ENCODE measurements at places on chromosomes 4 and X.

DNA sequence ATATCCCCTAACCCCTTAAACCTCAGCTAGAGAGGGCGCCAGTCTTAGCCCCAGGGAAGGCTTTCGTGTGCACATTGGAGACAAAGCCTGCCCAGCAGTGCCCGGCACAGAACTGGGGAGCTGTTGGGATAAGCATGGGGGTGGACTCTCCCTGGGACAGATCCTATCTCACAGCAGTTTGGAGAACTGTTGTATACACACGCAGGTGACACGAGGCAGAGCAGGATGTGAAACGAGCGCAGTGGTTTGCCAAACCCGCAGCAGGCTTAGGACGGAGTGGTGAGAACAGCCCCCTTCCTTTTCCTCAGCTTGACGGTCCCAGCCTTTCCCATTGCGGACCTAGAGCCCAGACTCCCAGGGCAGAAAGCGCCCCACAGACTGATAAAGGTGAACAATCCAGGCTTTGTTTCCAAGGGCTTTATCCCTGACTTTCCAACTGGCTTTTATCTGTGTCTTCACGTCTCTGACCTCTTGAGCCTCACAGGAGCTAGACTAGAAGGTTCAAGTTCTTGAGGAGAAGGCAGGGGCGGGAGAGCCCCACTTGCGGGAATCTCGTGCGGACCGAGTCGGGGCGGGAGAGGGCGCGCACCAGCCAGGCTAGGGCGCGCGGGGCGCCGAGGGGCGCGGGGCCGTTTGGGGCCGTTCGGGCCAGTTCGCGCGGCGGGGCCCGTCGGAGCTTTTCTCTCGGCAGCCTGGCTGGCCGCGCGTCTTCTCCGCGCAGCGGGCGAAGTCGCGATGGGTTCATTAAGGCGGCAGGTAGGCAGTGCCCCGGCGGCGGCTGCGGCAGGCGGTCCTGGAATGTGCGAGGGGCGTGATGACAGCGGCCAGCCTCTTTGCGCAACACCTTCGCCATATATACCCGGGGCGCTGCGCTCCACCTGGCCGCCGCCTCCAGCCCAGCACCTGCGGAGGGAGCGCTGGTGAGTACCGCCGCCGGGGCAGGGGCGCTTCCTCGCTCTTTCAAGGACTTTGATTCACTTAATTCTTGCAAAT lies at the start of gene SLC34A2:
TSS of gene SLC34A2 (plus strand) at position 881 of the 993 bp plus-strand sequence. CDS start 6,650 bp downstream, outside the sequence.
- DNase-seq, result no peak

DNA sequence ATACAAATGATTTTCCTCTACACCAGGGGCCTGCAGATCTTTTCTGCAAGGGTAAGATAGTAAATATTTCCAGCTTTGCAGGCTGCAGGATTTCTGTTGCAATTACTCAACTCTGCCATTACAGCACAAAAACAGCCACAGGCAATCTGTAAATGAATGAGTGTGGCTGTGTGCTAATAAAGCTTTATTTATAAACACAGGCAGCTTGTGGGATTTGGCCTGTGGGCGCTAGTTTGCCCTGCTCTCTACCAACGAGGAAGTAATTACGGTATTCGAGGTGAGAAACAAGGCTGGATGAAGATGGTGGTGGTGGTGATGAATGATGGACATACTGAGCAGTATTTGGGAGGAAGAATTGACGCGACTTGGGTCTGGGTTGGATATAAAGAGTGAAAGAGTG lies 30.7 kb downstream of the ADGRG2 start:
- no peak for DNase-seq

GRCh38 chrX:18271309-18271708 lies 50.6 kb upstream of the BEND2 start:
- no peak for DNase-seq

- DNase-seq, result no peak
These were observed 27.5 kb upstream of the DUSP21 start for GRCh38 chrX:44816367-44816766.

DNA sequence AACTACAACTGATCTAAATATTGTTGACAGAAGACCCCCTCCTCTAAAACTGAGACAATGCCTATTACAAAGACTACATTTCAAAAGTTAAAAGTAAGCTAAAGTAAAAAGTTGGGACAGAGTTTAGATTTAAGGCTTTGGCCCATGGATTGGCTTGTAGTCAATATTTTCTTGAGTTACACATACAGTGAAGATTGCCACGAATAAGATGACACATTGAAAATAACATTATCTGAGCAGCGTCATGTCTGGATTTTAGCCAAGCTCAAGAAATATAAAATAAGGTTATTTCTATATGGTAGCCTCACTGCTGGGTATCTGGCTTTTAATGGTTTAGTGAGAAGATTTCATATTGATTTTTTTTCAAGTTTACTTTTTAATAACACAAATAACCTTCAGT lies 266.2 kb upstream of the LDB2 start:
- DNase-seq, result no peak

- DNase-seq, result no peak
These were observed 2.9 kb downstream of the S100P start for GRCh38 chr4:6696611-6697010.

GRCh38 chr4:86220121-86220520 lies 139.7 kb downstream of the MAPK10 start:
- DNase-seq, result no peak

- DNase-seq, result no peak
These were observed 72.2 kb upstream of the RBPJ start for GRCh38 chr4:26248647-26249046.

DNA sequence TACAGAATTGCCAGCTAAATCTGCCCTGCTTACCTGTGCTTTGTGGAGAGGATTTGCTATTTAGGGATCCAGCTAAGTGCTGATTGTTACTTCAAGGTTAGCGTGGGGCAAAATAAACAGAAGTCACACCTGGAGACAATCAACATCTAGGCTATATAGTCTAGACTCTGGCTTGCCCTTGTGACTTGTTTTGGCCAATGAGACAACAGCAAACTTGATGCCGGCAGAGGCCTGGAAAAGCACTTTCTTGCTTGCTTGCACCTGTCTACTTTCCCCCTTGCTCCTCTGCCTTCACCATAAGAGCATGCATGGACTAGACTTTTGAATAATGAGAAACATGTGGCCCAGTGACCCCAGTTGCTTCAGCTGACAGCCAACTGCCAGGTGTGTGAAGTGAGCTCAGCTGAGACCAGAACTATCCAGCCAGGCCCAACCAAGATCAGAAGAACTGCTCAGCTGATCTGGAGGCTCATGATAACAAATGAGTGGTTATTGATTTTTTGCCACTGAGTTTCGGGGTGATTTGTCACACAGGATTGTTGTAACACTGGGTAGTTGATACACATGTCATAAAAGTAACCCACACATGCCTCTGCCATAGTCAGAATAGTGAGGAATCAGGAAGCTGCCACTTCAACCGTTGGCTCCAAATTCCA lies 164.4 kb downstream of the RBMX2 start:
- DNase-seq, result no peak

- no peak for DNase-seq
These were observed 1674.0 kb upstream of the PCDH7 start for GRCh38 chr4:29046186-29046585.

DNA sequence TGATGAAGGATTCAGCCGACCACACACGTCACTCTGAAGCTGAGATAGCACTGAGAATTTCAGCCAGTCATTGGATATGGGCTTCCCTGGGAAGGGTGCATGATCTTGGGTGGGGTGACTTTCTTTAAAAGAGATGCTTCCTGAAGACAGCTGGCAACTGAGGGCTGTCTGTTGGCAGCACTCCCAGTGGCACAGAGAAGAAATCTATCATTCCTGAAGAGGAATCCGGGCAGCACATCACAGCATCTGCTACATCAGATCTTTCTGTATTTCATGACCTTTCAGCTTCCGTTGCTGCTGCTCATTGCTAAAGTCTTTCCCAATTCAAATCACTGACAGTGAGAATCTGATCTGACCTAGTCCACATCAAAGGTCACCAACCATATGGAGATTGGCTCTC lies 193.8 kb upstream of the RBPJ start:
- DNase-seq, result no peak

DNA sequence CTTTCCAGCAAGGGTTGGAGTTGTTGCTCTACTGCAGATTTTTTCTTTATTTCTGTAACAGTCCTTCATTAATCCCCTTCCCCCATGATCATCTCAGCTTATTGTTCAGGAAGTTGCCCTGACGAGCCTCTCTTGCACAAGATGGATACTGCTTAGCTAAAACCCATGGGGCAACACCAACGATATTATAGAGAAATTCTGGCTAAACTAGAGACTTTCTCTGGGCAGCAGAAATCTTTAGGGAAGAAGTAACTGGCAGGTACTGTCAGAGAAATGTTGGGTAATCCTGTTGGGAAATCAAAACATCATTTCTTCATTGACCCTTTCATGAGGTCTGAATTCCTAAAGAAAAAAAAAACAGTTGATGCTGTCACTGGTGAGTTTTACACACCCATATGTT lies 921.3 kb downstream of the NLGN4X start:
- DNase-seq, result no peak

DNA sequence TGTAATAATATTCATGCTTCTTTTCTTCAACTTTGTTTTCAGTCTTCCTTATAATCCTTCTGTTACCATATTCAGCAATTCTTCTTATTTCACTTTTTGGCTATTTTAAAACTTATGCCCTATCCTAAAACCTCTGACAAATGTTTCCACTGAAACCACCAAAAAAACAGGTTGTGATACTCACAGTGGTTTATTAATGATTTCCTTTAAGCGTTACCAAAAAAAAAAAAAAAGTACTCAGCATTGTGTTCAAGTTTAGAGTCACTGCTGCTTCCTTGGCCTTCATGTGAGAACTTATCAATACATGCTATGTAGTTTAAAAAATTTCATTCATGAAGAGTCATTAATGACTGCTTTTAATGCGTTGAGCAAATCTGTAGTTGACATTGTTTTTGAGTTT lies 35.4 kb upstream of the UGT2A3 start:
- DNase-seq, result no peak

GRCh38 chrX:35919536-35920309 lies at the start of gene CFAP47:
TSS of gene CFAP47 (plus strand) at chrX:35919734. CDS start at chrX:35919800, 66 bp downstream.
- DNase-seq, result no peak

- no peak for DNase-seq
These were observed 39.0 kb downstream of the CCDC158 start for GRCh38 chr4:76381986-76382385.

GRCh38 chr4:83782591-83782990 lies 246.7 kb downstream of the GPAT3 start:
- DNase-seq, result no peak

DNA sequence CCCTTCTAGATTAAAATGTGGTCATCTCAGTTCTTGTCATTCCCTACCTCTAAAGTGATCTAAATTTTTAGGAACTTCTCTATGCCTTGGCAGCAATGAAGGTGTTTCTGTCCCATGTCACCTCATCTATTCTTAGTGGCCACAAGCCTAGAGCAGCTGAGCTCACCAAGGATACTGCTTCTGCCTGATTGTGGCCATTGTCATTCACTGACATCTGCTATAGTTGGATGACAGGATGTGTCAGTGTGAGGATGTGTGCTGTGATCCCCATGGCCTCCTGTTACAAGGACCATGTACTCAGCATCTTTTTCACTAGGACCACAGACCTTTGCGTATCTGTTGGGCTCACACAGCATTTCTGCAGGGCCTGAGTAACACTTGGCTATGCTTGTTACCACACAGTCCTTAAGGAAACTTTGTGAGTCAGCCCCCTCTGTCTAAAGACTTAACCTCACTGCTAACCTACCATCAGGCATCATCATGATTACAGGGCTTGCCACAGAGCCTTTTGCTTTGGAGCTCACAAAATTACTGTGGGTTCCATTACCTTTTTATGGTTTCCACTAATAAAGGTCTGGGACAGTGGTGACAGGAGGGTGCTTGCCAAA lies 421.0 kb downstream of the ADAM29 start:
- DNase-seq, result no peak

DNA sequence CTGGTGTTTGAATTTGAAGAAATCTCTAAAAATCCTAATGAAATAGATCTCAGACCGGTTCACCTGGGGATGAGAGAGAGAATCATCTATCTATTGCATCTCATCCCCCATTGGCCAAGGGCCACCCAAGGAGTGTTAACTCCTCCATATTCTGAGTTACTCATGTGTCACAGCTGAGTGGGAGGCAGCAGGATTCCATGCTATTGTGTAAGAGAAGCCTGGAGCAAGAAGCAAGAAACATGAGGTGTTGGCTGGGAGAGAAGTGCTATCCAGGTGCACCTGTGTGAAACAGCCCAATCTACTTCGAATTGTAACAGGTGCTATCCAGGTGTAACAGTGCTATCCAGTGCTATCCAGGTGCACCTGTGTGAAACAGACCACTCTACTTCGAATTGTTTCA lies 150.3 kb upstream of the MAOA start:
- DNase-seq, result no peak

GRCh38 chr4:154030152-154030551 lies 241.3 kb upstream of the SFRP2 start:
- DNase-seq, result no peak

- no peak for DNase-seq
These were observed 24.2 kb upstream of the EPGN start for GRCh38 chr4:74284053-74284452.

GRCh38 chrX:134502686-134503085 lies 42.7 kb downstream of the HPRT1 start:
- DNase-seq, result no peak

DNA sequence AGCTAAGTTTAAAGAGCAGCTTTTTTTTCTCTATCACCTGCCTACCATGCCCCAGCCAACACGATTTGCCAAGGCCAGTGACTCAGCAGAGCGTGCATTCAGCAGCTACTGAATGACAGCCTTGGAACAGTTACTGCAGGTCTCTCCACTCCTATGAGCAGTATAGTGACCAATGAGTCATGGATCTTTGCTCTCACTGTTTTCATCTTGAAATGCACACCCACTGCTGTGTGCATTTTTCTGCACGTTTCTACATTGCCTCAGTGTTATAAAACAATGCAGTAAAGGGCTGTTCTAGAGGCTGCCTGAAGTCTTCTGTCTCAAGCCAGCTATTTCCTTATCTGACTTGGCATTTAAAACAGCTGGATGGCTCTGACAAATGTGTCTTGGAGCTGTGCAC lies 66.0 kb upstream of the C4orf54 start:
- DNase-seq, result no peak

DNA sequence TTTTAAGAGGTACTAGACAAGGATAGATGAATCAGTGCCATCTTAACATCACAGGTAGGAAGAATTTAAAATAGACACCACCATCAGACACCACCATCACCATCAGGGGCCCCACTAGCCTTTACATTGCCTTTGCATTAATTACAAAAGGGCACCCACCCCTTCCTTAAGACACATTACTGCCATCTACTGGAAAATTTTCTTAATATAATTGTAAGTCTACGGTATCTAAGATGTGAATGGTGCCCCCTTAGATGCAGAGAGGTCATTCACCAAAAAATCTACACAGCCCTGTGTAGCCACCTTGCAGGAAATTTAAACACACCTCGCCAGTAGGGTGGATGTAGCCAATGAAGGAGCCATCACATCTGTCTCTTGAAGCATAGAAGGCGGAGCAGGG lies 184.1 kb downstream of the MID1IP1 start:
- DNase-seq, result no peak

Data from activated T-cell treated with anti-CD3 and anti-CD28 coated beads, Interleukin-2, amount 50 U/mL, for 24 hours (primary cell).